Astrocyte of the spinal cord (primary cell): ENCODE measurements at places on chromosomes 5 and 9.

DNA sequence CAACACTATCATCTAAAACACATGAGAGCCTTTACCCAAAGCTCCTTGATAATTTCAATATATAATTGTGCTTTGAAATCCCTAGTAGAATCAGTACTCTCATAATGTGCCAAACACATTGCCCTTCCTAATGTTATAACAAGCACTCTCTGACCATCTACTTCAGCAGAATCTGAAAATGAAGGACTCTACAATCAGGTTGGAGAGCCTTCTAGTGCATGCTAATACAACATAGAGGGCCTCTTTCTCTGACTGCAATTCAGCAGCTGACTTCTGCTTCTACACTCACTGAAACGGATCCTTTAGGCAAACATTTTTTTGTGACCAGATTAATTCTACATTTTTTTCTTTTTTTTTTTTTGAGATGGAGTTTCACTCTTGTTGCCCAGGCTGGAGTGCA is 155.6 kb downstream of the EPB41L4A start:
- DNase-seq: no peak

GRCh38 chr5:9507974-9508373 is 37.9 kb downstream of the SEMA5A start:
- peak; percentile 36 for DNase-seq

- DNase-seq: peak; percentile 50
Measured at GRCh38 chr5:107518616-107519015, 152.1 kb downstream of the EFNA5 start.

DNA sequence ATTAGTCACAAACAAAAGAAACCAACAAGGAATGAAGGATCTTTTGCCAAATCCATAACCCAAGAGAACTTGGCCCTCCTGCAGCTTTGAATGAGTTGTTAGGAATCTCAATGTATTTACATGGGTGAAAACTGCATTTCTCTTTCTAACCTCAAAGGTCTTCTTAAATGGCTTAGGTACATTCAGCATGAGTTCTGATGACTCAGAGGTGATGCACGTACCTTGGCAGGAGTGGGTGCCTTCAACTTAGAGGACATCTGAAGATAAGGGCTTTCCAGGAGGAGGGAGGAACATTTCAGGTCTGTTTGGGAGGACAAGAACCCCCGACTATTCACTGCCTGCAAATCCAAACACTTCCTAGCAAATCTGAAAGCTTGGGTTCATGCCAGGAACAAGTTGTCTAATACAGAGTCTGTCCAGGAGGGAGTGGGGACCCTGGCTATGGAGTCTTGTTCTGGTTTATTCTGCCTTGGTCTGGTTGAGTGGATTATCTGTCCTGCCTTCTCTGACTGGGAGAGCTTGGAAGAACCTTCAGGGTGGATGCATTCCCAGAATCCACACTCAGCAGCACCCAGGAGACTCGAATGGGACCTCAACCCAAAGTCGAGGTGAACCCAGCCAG is 65.7 kb downstream of the IRX2 start:
- peak; percentile 90 for DNase-seq

DNA sequence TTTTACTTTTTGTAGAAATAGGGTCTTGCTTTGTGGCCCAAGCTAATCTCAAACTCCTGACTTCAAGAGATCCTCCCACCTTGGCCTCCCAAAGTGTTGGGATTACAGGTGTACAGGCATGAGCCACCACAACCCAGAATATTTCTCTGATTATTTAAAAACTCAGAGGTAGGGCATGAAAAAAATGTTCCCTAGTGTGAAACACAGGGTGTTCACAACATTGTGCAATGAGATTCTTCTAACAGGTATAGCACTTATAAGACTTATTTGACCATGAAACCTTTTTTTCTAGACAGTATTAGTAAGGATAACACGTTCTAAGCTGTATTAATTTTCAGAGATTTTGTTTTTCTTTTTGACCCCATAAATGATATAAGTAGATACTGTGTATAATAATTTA is 13.1 kb upstream of the PTGER4 start:
- DNase-seq: no peak

GRCh38 chr5:124655921-124656511 is 90.4 kb downstream of the ZNF608 start:
- DNase-seq: peak; percentile 92

DNA sequence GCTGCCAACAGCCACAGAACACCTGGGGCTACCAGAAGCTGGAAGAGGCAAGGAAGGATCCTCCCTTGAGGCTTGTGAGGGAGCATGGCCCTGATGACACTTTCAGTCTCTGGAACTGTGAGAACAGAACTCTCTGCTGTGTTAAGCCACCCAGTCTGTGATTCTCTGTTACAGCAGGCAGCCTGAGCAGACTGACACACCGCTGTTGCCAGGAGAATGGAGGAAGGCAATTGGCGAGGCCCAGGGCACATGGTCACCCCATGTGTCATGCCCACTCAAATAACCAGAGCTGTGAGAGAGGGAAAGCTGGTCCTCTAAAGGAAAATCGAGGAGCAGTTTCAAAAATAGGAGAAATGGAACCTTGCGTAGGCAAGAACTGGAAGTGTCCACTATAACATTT is 12.0 kb upstream of the KIF4B start:
- DNase-seq: no peak
